ENCODE measurements at places on chromosomes 11 and 22.

- H3K36me3 ChIP-seq, result peaks cover 78% of the 10 kb centered on the region
- no peaks in the 10 kb centered on the region for H3K27me3 ChIP-seq
- peak overlapping the region; percentile 95 for H3K27ac ChIP-seq
- peaks cover 41% of the 10 kb centered on the region for H3K4me1 ChIP-seq
Measured at GRCh38 chr11:64803846-64804345, 882 bp upstream of the MAP4K2 start.

GRCh38 chr22:37355174-37355573 is 72.1 kb downstream of the ELFN2 start:
- no peak overlapping the region for H3K4me3 ChIP-seq
- no peaks in the 10 kb centered on the region for H3K27me3 ChIP-seq
- peaks cover 6% of the 10 kb centered on the region for H3K36me3 ChIP-seq
- peaks cover 9% of the 10 kb centered on the region for H3K4me1 ChIP-seq

DNA sequence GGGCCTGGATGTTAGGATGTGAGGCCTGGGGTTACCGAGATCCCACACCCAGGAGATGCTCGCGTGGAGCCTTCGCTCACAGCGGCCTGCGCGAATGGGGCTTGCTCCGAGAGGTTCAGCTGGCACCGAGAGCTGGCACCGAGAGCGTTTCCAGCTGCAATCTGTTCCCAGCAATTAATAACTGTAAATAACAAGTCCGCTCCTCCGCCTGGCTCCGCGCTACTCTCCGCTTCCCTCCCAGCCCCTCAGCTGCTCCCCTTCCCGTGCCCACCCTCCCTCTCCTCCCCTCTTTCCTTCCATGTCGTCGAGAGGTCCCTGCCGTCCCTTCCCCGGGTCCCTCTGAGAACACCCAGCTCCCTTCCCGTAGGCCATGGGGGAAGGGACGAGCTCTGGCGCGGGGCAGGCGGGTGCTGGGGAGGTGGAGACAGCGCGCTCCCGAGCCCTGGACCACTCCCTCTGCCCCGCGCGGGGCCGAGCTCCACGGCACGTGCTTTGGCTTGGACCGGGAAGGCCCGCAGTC is 110.8 kb downstream of the WNT7B start:
- H3K4me3 ChIP-seq, result no peak overlapping the region
- peaks cover 10% of the 10 kb centered on the region for H3K27me3 ChIP-seq
- no peak overlapping the region for H3K27ac ChIP-seq
- H3K36me3 ChIP-seq, result peaks cover 5% of the 10 kb centered on the region

GRCh38 chr22:21982338-21982965 is at the start of gene TOP3B:
TSS of gene TOP3B (minus strand) at chr22:21982787. CDS start at chr22:21975709, 7,078 bp downstream.
- H3K36me3 ChIP-seq, result peaks cover 15% of the 10 kb centered on the region
- peak within 1 kb of the TSS; percentile 19 for H3K27ac ChIP-seq
- H3K4me1 ChIP-seq, result peaks cover 15% of the 10 kb centered on the region
- peak within 1 kb of the TSS; percentile 93 for H3K4me3 ChIP-seq
- DNase-seq, result peak; percentile 55
- H3K27me3 ChIP-seq, result no peaks in the 10 kb centered on the region

GRCh38 chr11:2428322-2428795 is 16.0 kb downstream of the TRPM5 start:
- H3K4me1 ChIP-seq, result no peaks in the 10 kb centered on the region
- H3K27me3 ChIP-seq, result no peaks in the 10 kb centered on the region
- no peak overlapping the region for H3K27ac ChIP-seq
- H3K4me3 ChIP-seq, result no peak overlapping the region
- peak; percentile 37 for DNase-seq

DNA sequence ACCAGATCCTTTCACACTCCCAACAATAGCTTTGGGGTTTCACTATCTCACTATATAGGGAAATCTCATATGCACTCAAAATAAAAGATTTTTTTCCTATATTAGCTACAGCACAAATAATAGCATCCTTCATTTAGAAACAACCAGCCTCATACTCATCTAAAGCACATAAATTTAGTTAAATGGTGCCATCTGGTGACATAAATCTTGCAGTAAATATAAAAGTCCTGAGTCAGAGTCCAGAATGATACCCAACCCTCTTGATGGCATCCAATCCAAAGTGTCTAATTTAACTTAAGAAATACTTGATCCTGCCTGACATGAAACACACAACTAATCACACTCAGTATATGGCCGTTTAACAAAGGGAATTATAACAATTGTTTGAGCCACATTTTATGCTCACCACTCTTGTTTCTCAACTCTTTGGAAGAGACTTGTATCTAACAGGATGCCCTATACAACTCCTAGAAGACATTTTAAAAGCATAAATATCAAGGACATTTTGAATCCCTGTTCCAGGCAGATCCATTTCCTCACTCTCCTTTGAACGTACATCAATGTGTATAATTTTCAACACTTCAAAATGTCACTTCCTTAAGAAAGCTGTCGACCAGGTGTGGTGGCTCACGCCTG is 36.2 kb downstream of the DLG2 start:
- DNase-seq, result peak; percentile 17
- H3K4me3 ChIP-seq, result no peak overlapping the region
- H3K27ac ChIP-seq, result no peak overlapping the region
- no peaks in the 10 kb centered on the region for H3K36me3 ChIP-seq

GRCh38 chr11:128734832-128735224 is 41.0 kb downstream of the FLI1 start:
- no peak overlapping the region for H3K4me3 ChIP-seq
- DNase-seq, result no peak
- H3K27ac ChIP-seq, result no peak overlapping the region
- H3K36me3 ChIP-seq, result no peaks in the 10 kb centered on the region
- H3K4me1 ChIP-seq, result peaks cover 7% of the 10 kb centered on the region

DNA sequence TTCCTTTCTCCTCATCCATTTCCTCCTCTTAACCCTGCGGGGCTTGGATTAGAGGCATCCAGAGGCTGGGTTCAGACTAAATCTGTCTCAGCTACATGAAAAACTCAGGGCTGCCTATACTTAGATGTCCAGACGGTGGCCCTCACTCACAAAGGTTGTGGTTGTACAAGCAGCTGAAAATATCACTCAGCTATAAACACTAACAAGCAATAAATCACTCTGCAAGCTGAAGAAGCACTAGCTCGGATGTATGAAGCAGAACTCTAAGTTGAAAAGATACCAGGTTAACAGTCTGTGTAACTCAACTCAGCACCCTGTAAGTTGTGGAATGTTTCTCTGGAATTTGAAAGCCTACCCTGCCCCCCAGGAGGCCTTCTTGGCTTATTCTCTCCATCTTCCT is 82.9 kb downstream of the EXT2 start:
- no peaks in the 10 kb centered on the region for H3K36me3 ChIP-seq
- H3K27me3 ChIP-seq, result no peaks in the 10 kb centered on the region

GRCh38 chr11:1691878-1692707 is 4.9 kb upstream of the KRTAP5-6 start:
- H3K36me3 ChIP-seq, result no peaks in the 10 kb centered on the region
- H3K27ac ChIP-seq, result no peak overlapping the region
- no peak overlapping the region for H3K4me3 ChIP-seq
- peaks cover 29% of the 10 kb centered on the region for H3K4me1 ChIP-seq
- DNase-seq, result no peak

DNA sequence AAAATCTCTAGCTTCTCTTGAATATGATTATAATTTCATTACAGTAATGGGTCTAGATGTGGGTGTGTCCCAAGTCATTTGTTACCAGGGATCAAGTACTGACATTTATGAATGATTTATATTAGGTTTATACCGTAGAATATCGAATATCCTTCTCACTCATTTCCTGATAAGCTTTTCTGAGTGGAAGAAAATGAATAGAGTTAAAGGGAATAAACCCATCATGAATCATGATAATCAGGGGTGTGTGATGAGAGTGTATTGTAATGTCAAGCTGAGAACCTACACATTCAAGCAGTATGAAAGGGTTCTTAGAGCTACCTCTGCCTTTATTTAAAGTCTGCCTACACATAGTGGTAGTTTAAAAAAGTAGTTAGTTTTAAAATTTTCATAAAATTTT is 17.3 kb downstream of the MED17 start:
- H3K27ac ChIP-seq, result no peak overlapping the region
- no peak overlapping the region for H3K4me3 ChIP-seq
- no peak for DNase-seq

GRCh38 chr11:2118677-2119076 is 20.5 kb downstream of the IGF2 start:
- peaks cover 7% of the 10 kb centered on the region for H3K4me1 ChIP-seq
- no peaks in the 10 kb centered on the region for H3K36me3 ChIP-seq
- H3K4me3 ChIP-seq, result no peak overlapping the region
- H3K27ac ChIP-seq, result no peak overlapping the region

- peak overlapping the region; percentile 29 for H3K27ac ChIP-seq
- no peak overlapping the region for H3K4me3 ChIP-seq
- DNase-seq, result no peak
- H3K27me3 ChIP-seq, result no peaks in the 10 kb centered on the region
Measured at GRCh38 chr11:9717719-9718118, 53.8 kb downstream of the SWAP70 start.

- no peak for DNase-seq
- H3K36me3 ChIP-seq, result no peaks in the 10 kb centered on the region
- H3K27ac ChIP-seq, result peak overlapping the region; percentile 77
- H3K4me1 ChIP-seq, result peaks cover 14% of the 10 kb centered on the region
Measured at GRCh38 chr11:1920909-1921573, 1.5 kb downstream of the TNNT3 start.

DNA sequence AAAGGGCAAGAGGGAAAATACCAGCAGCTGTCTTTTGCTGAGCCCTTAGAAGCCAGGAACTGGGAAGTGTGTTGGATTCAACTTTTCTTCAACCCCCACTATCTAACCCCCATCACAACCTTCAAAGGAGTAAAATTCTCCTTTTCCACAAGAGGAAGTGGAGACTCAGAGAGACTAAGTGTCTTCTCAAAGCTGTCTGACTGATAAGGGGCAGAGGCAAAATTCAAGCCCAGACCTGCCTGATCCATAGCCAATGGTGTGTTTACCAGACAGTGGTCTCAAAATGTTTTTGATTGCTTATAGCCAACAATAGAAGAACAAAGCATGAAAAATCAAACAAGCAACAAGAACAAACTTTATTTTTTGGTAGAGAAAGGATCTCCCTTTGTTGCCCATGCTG is 707.0 kb downstream of the NTM start:
- H3K36me3 ChIP-seq, result no peaks in the 10 kb centered on the region
- H3K4me1 ChIP-seq, result peaks cover 13% of the 10 kb centered on the region
- no peak overlapping the region for H3K27ac ChIP-seq
- no peak overlapping the region for H3K4me3 ChIP-seq
- no peak for DNase-seq

- no peak for DNase-seq
- no peak overlapping the region for H3K4me3 ChIP-seq
- no peak overlapping the region for H3K27ac ChIP-seq
- H3K27me3 ChIP-seq, result no peaks in the 10 kb centered on the region
- H3K4me1 ChIP-seq, result peaks cover 58% of the 10 kb centered on the region
Measured at GRCh38 chr11:64153812-64154211, 12.1 kb downstream of the MACROD1 start.

- H3K36me3 ChIP-seq, result peaks cover 8% of the 10 kb centered on the region
- no peaks in the 10 kb centered on the region for H3K4me1 ChIP-seq
- peak overlapping the region; percentile 19 for H3K27ac ChIP-seq
- H3K4me3 ChIP-seq, result no peak overlapping the region
- no peak for DNase-seq
- no peaks in the 10 kb centered on the region for H3K27me3 ChIP-seq
Measured at GRCh38 chr11:86476109-86476861, 101.6 kb downstream of the CCDC81 start.

DNA sequence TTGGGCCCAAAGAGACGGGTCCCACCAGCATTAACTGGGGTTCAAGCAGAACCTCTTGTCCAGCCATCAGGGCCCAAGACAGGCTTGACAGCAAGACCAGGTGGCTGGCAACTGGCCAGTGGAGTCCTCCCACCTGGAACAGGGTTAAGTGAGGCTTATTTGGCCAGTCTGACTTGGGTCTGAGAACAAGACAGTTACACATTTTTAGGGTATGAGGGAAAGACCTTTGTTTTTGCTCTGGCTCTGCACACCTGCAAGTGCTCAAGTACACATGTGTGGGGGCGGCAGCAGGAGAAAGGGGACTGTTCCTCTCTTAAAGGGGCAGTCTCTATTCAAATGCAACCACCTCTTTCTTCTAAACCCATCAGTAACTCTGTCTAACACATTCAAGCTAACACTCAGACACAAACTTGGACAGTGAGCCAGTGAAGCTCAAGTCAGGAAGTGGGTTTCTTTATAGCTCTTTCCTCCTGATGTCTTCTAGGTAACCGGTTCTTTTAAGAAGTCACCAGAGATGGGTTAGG is 116.2 kb downstream of the ETS1 start:
- H3K4me3 ChIP-seq, result no peak overlapping the region
- peaks cover 14% of the 10 kb centered on the region for H3K4me1 ChIP-seq
- no peaks in the 10 kb centered on the region for H3K36me3 ChIP-seq

GRCh38 chr22:25638638-25639037 is 74.2 kb downstream of the GRK3 start:
- H3K27me3 ChIP-seq, result no peaks in the 10 kb centered on the region
- H3K4me1 ChIP-seq, result no peaks in the 10 kb centered on the region
- H3K27ac ChIP-seq, result no peak overlapping the region
- no peak for DNase-seq

DNA sequence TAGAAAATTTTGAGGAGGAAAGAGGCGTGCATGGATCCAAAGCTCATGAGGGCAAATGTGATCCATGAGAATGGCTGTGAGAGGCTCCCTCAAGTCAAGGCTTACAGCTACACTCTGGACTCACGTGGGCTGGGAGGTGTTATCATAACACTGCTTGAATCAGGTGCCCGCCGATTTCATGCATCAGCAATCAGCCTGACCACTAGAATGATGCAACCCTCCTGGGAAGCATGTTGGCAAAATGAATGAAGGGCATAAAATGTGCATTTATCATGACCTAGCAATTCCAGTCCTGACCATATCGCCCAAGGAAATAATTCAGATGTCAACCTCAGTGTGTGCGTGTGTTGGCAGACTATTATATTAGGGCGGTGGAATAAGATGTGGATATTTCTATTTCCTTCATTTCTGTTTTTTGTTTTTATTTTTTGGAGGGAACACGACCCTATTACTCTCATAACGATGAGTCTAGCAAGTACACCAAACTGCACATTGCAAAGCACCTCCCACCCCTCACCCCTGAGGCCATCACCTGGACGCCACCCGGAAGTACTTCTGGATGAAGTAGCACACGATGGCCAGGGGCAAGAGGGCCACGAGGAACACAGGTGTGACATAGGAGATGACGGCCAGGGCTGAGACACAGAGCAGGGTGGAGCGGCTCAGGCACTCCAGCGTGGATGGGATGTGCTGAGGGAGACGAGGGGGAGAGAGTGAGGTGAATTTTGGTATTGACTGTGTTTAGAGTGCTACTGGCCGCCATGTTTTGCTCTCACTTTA is 15.7 kb upstream of the KCNJ11 start:
- peak; percentile 46 for DNase-seq
- peaks cover 8% of the 10 kb centered on the region for H3K4me1 ChIP-seq
- H3K36me3 ChIP-seq, result peaks cover 7% of the 10 kb centered on the region
- H3K27ac ChIP-seq, result no peak overlapping the region
- H3K4me3 ChIP-seq, result no peak overlapping the region

Data from spinal cord (tissue), 10 donors.